ENCODE measurements at places on chromosomes 11 and 22.

DNA sequence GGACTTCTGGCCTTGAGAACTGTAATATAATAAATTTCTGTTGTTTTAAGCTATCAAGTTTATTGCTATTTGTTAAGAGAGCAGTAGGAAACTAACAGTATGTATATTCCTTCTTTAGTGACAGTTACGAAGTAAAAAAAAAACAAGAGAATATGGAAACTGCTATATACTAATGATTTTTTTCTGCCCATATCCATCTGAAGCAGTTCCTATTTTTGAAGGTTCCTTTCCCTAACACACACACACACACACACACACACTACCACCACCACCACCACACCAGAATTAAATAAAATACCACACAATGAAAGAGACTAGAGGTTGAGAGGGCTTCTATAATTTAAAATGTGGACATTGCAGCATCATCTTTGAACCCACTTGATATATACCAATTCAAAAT is 44.4 kb upstream of the CARD18 start:
- no peak for DNase-seq

DNA sequence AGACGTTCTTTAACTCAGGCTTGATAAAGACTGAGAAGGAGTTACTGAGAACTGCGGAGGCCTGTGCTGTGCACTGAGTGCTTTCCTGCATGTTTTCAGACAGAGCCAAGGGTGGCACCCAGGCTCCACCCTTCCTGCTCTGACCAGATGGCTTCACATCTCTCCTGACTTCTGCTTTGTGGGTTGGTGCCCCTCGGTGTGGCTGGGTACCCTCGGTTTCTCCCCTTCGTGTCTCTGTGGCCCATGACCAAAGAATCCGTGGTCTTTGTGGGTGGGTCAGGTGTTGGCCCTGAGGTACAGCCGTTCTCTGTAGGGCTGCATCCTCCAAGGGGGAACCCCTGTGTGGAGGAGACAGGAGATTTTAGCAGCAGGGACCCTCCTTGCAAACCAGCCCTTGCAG is 34.3 kb downstream of the GRIK4 start:
- no peak for DNase-seq

- DNase-seq = no peak
Measured at GRCh38 chr11:134393638-134394037, 18.4 kb downstream of the B3GAT1 start.

GRCh38 chr22:23388517-23388890 is 191.6 kb downstream of the IGLL1 start:
- no peak for DNase-seq

GRCh38 chr22:36395915-36396314 is 8.1 kb upstream of the MYH9 start:
- DNase-seq = no peak

DNA sequence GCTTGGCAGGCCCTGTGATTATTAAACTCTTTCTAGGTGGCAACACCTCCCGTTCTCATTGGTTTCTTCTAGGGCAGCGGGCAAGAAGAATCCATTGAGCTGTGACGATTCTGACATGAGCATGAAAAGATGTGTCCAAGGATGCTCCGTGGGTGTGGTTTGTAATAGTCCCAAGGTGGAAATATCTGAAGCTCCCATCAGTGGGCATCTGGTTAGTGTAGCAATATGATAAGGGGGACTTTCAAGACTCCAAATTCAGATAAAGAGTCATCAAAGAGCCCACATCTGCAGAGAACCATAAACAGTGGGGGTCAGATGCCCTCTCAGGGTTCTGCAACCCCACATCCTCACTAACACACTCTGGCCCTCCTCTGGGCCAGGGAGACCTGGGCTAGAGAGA is 42.6 kb downstream of the TST start:
- DNase-seq = no peak

- no peak for DNase-seq
Measured at GRCh38 chr11:14578541-14578956, 58.4 kb upstream of the PSMA1 start.

- DNase-seq = peak; percentile 31
Measured at GRCh38 chr11:17730608-17731462, 3.7 kb upstream of the KCNC1 start.

DNA sequence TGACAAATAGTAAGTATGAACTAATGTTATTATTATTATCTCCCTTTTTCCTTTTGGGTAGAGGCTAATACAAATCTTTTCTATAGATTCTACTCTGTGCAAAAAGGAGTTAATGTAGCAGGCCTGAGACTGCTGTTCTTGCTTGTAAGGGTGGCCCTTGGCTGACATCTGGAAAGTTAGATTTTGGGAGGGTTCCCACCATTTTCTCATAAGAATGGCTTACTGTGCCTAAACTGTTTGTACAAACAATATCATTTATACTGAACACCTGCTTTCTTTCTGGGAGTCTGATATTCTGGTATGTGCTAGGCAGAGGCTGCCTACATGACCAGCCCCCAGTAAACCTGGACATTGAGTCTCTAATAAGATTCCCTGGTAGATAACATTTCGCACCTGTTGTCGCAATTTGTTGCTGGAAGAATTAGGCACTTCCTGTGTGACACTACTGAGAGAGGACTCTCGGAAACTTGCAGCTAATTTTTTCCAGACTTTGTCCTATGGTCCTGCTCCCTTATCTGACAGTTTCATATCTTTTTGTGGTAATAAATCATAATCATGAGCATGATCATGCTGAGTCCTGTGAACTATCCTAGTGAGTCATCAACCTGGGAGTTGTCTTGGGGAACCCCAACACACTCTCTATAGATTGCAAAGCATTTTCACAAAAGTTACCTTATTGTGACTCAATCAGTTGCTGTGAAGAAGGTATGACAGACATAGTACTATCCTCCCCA is 257.7 kb upstream of the CCDC90B start:
- no peak for DNase-seq

GRCh38 chr22:44738347-44738715 is 14.0 kb upstream of the ARHGAP8 start:
- DNase-seq = no peak

GRCh38 chr11:7050191-7050590 is 29.9 kb downstream of the NLRP14 start:
- no peak for DNase-seq

- DNase-seq = no peak
Measured at GRCh38 chr11:703506-703905, 2.5 kb upstream of the EPS8L2 start.

Measured in naive thymus-derived CD4-positive, alpha-beta T cell (primary cell).